NCI-H774 (cell line): ENCODE measurements at places on chromosomes 4 and X.

- no peak for DNase-seq
These were observed 237.9 kb upstream of the PSAPL1 start for GRCh38 chr4:7672601-7673000.

GRCh38 chr4:128524311-128524710 lies 236.7 kb upstream of the PGRMC2 start:
- no peak for DNase-seq

- no peak for DNase-seq
These were observed 25.6 kb downstream of the ZRSR2 start for GRCh38 chrX:15815779-15816437.

GRCh38 chr4:7134737-7135388 lies 57.5 kb upstream of the SORCS2 start:
- no peak for DNase-seq

GRCh38 chr4:126385954-126386353 lies 1071.2 kb downstream of the FAT4 start:
- DNase-seq = no peak

DNA sequence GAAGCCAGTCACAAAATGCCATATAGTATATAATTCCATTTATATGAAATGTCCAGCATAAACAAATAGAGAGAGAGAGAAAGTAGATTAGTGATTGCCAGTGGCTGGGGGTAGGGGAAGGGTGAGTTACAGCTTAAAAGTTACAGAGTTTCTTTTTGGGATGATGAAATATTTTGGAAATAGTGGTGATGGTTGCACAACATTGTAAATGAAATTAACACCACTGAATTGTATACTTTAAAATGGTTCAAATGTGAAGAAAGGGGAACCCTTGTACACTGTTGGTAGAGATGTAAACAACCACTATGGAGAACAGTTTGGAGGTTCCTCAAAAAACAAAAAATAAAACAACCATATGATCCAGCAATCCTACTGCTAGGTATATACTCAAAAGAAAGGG lies 131.2 kb upstream of the GPC4 start:
- DNase-seq = no peak

DNA sequence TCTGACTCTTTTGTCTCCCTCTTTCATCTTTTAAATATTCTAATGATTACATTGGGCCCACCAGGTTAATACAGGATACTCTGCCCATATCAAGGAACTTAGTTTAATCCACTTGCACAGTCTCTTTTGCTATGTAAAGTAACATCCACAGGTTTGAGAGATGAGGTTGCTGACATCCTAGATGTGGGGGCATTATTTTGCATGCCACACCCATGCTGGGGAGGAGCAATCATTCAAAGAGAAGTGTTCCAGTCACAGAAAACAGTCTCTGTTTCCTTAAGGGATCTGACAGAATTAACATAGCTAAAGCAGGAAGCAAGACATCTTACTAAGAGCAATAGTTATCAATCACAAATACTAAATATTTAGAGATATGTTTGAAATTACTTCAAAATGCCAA lies 11.5 kb upstream of the TRAM1L1 start:
- DNase-seq = no peak

DNA sequence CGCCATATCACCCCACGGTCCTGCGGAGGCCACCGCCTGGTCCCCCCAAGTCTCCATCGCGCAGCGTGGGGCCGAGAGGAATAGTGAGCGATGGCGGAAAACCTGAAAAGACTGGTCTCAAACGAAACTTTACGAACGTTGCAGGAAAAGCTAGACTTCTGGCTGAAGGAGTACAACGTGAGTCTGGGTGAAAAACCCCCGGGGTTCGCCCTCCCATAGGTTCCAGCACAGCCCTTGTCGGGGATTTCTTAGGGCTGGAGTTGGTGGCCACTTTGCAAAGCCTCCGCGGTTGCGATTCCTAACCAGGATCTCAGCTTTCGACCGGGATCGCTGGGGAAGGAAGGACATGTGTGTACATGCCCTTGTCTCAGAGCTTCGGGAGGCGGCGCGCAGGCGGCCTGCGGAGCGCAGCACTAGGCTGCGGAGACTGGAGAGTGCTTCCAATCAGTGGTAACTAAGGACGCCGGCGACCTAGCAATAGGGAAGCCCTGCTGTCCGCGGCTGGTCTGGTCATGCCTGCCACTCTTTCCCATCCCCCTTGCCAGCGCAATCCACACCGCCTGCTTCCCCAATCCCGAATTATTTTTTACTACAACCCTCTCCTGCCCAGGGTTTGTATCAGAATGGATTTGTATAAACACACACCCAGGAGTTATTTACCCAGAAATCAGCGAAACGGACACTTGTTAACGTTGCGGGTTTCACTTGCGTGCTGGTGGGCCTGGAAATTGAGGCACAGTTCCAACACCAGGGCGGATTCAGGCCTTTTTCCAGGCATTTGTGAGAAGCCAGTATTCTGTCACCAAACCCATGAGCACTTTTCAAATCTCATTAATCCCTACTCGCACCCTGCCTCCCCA lies 741 bp downstream of the SPATA18 start:
- peak; percentile 55 for DNase-seq

DNA sequence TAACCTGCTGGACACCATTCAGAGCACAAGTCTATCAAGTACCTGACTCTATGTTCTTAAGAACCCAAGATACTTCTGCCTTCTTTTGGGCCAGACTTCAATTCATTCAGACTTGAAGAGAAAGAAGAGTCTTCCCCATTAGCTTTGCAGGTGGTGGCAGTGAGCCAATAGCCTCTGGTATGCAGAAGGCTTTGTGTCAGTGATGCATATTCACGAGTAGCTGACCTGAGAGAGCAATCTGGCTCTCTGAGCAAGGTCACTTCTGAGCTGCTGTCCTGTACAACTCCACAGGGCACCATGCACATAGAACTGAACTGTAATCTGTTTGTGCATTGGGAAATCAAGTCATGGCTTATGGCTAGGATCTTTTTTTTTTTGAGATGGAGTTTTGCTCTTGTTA lies 39.9 kb upstream of the SPINK2 start:
- DNase-seq = no peak

DNA sequence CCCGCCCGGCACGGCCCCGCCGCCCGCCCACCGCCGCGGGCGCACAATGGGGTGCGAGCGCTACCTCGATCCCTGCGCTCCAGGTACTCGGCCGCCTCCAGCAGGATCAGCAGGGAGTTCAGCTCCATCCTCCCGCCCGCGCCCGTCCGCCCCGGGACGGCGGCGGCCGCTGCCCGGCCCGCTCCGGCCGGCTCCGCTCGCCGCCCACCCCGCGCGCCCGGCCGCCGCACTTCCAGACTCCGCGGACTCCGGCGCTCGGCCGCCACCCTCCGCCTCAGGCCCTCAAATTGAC lies at the start of gene MXD4:
Gene MXD4, minus strand, starts transcription at position 257 of the 292 bp plus-strand sequence. Its CDS starts 129 bp downstream, at position 128.
- DNase-seq = no peak

DNA sequence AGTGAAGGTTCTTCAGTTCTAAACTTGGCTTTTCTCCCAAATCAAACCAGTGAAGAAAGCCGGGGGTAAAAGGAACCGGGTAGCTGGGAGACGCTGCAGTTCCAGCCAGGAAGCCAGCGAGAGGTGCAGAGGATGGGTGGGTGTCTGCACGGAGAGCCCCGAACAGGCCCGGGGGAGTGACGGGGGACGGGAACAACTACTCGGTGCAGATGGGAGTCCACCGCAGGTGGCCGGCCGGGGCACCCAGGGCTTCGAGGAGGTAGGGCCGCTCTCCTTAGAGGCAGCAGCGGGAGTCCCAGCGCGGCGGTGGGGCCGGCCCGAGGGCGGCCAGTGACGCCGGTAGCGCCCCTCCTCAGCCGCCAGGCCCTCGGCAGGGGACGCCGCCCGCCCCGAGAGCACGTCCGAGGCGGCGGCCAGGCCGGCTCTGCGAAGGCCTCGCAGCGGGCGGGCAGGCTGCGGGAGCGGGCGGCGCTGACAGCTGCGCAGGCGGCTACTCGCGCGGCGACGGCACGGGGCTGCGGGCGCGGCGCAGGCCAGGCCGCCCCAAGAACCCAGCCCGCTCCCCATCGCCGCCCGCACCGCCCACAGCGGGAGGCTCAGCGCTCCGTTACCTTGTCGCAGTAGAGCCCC lies 449 bp downstream of the FBXL5 start:
- no peak for DNase-seq

GRCh38 chr4:40857956-40858355 lies 108.2 kb downstream of the NSUN7 start:
- no peak for DNase-seq

GRCh38 chrX:331151-331824 lies 12.7 kb upstream of the GTPBP6 start:
- DNase-seq = no peak

GRCh38 chr4:100574607-100575006 lies 56.8 kb upstream of the EMCN start:
- no peak for DNase-seq

- no peak for DNase-seq
These were observed 90.7 kb downstream of the WFS1 start for GRCh38 chr4:6360385-6360784.

DNA sequence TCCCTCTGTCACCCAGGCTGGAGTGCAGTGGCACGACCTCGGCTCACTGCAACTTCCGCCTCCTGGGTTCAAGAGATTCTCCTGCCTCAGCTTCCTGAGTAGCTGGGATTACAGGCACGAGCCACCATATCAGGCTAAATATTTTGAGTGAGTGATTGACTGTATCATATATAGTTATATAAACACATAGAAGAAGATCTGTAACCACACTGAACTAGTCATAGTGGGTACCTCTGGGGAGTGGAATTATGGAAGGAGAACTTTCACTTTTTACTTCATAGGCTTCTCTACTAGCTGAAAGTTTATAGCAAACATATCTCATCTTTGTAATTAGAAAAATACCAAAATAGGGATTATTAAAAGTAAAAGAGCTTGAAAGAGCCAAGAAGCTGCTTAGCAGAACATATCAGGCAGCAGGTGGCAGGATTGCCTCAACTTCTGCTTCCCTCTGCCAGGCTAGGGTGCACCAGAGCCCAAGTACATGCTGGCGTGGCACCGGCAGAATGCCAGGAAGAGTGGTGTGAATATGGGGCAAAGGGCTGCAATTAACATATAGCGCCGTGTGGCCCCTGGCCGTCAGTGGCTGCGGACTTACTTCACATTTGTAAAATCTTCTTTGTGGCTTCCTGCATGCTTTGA lies 39.5 kb upstream of the CD40LG start:
- DNase-seq = peak; percentile 2

GRCh38 chr4:155795991-155796390 lies 37.2 kb downstream of the GUCY1B1 start:
- DNase-seq = no peak

DNA sequence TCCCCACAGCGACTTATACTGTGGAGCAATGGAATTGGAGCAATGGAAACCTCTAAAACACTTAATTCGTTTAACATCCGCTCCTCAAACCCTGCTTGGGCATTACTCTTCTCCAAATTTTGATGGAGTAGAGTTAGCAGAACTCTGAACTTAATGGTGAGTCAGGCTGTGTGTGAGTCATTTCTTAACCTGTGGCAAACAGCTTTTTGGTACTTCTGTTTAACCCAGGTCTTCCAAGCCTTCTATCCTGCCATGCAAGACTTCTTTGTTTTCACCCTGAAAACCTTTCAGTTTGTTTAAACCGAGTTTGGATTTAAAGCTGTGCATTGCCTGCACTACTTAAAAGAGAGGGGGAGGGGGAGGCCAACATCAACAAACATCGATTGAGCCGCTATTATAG lies 3.6 kb upstream of the AMOT start:
- no peak for DNase-seq

DNA sequence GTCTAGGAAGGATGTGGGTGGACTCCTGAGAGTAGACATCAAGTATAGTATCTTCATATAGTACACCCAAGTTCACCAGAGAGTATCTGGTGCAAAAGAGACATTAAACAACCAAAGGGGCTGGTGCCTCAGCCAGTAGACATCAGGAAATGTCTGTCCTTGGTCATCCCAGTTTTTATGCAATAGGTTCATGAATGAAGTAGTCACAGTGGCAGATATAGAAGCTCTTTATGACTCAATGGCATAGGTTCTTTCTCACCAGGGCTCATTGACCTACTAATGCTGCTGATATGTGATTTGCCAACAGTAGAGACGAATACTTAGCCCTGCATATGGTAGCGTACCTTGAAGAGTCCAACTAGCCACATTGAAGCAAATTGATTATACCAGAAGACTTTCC lies 45.0 kb upstream of the CCDC149 start:
- DNase-seq = no peak

GRCh38 chr4:151415978-151416377 lies 7.0 kb downstream of the FHIP1A start:
- DNase-seq = no peak

GRCh38 chrX:97705936-97706335 lies 822.2 kb downstream of the RPA4 start:
- DNase-seq = no peak

GRCh38 chr4:95038791-95039190 lies 281.0 kb downstream of the BMPR1B start:
- no peak for DNase-seq

- DNase-seq = no peak
These were observed 374.7 kb downstream of the ANKRD50 start for GRCh38 chr4:124337874-124338273.

DNA sequence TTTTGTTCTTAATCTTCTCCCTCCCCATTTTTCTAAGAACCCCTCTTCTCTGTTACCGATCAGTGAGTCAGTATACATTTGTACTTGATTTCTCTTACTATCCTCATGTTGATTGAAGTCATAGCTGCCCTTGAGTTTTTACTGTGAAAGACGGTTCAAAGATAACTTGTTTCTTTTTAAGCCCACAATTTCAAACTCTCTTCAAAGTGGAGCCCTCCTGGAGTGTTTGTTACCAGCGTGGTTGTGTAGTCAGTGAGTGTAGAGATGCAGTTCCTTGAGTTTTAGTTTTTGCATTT lies 7.9 kb downstream of the PPP1R3F start:
- no peak for DNase-seq

GRCh38 chrX:17601441-17602200 lies 135.7 kb upstream of the SCML1 start:
- no peak for DNase-seq

GRCh38 chr4:87840149-87840548 lies 7.4 kb downstream of the MEPE start:
- no peak for DNase-seq

GRCh38 chr4:6365545-6366086 lies 96.0 kb downstream of the WFS1 start:
- DNase-seq = no peak

- no peak for DNase-seq
These were observed 189.3 kb downstream of the PTTG2 start for GRCh38 chr4:38149472-38149996.

- no peak for DNase-seq
These were observed 59.6 kb upstream of the CASK start for GRCh38 chrX:41982953-41983352.

GRCh38 chr4:169159624-169160171 lies 111.1 kb downstream of the SH3RF1 start:
- DNase-seq = no peak

GRCh38 chrX:83419030-83419792 lies 88.9 kb upstream of the POU3F4 start:
- DNase-seq = no peak

DNA sequence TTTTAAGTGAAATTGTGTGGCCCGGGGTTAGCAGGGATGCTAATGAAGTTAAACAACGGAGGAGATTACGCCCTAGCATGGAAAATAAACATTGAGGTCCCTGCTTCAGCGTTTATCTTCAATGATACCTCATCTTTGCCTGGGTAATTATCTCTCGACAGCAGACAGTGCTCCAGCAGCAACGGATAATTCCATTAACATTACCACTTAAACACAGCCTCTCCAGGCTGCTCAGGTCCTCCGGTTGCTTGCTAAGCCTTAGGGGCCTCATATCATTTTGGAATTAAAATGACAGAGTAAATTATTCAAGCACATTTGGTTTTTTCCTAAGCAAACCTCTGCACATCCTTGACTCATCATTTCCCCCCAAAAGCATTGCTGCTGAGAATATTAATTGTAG lies 281.5 kb upstream of the KLF3 start:
- DNase-seq = peak; percentile 7

- DNase-seq = no peak
These were observed 5.5 kb downstream of the RPS6KA6 start for GRCh38 chrX:84182516-84182915.
